ENCODE measurements at places on chromosomes 12 and 14.
A peak's percentile ranks its signal among the peaks of the same experiment; 100 is the strongest.

GRCh38 chr12:68932961-68933893 is at the start of gene CPM:
CPM (minus strand) TSS chr12:68933171; CDS start chr12:68932837, 334 bp downstream.
- no peak for DNase-seq

- DNase-seq: no peak
These were observed 268.2 kb upstream of the PLEKHG7 start for GRCh38 chr12:92434607-92435025.

DNA sequence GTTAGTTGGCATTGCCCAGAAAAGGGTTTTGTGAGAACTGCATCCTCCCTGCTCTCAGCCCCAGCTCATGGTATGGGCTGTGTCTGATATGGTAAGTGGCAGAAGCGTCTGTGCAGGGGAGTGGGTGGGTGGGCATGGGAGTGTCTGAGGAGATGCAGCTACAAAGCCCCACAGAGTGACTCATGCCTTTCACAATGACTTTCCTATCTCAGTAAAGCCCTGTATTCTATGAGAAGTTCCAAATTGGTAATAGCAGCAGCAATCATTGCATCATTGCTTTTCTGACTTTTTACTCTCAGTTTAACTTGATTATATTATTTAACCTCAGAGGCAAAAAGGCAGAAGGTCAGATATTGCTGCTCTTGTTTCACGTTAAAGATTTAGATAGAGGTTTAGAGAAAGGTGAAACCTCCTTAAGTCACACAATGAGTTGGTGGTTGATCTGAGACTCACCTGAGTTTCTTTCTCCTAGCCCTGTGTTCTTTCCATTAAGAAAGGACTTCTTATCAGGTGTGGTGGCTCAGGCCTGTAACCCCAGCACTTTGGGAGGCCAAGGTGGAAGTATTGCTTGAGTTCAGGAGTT is 171.7 kb downstream of the SLC5A8 start:
- DNase-seq: no peak

DNA sequence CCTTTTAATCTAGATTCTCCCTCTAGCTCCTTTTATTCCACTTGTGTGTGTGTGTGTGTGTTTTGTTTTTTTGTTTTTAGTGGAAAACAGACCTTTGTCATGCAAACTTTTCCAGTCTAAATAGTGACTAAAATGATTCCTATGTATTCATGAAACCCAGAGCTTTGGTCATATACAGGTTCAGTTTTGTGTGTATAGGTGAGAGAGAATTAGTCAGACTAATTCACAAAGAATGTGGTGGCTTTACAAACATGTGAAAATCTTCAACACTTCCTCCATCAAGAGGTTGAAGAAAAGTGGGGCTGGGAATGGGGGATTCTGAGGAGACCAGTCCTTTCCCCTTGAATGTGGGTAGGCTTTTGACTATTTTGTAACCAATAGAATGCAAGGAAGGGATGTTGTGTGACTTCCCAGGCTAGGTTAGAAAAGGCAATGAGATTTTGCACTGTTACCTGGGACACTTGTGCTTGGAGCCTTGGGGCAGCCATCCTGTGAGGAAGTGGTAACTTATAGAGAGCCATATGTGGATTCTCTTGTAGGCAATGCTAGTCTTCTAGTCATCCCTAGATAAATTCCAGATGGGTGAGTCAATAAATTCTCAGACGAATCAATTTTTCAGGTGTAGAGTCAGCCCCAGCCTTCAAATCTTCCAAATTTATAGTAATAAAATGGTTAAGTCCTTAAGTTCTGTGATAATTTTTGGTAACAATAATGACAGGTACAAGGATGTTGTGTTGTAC is 236.1 kb downstream of the CEP128 start:
- DNase-seq: no peak

DNA sequence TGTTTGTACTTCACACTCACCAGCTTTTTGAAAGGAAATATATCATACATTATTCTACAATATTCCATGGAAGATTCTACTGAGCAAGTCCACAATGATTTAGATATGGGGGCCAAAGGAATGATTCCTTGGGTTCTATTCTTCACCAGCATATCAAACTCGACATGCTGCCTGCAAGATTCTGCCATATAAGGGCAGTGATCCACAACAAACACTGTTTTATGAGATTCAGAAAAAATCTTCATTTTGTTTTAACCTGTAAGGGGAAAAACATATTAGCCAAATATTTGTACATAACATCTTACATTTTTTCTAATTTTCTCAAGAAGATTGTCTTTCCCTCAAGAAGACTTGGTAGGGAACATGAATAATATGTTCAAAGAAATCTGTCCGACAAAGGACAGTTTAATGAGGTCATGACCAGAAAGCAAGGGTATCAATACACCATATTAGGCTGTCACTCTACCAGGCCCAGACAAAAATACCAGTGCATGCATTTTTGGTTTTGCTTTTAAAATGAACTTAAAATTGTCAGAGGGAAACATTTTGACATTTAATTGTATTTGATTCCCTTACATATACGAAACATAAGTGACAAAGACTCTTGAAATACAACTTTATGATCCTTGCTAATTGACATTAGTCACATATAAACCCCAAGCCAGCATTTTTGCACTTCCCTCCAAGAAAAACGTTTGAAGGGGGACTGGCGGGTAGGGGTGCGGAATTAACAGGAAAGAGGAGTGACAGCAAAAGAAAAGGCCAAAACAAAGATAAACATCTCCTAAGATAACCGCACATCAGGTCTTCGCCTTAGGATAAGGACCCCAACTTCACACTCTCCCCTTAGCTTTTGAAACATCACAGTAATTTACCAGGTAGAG is 980 bp downstream of the INTS13 start:
- DNase-seq: no peak

- no peak for DNase-seq
These were observed 6.0 kb downstream of the SIX6 start for GRCh38 chr14:60514741-60515491.

DNA sequence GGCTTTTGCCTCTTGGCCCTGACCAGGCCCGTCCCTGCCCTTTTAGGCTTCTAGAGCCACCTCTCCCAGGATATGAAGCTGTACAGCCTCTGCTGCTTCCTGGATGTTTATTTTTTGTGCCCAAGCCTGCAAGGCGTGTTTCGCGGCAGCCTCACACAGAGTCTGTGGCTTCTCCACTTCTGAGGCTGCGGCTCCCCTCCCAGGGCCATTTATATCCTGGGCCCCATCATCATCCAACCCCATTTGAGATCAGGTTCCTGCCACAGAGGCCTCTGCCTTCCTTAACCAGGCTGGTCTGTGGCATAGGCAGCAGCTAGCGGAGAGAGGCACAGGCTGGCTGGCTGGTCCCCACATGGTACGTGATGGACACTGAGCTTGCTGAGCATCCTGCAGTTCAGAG is 114.1 kb upstream of the PWP1 start:
- no peak for DNase-seq

DNA sequence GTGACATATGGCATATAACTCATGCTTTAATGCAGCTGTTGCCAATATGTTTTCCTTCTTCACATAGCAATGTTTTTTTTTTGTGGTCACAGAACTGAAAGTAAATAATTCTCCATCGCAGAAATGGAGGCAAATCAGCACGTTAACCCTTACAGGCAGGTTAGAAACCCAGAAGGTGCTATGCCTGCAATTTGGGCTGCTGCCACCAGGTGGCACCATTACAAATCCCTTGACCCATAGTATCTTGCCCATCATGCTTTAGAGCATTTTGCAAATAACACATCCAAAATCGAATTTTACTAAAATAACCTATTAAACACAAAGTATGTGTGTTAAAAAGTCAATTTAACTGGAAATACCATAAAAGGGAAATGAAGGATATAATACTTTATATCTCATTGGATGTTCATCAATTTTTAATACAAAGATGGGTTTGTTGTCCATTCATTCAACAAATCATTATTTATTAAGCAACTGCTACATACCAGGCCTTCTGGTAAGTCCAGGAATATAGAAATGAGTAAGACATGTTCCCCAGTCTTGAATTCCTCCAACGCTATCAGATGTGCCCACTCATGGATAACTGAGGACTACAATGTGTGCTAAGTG is 340.1 kb downstream of the GLT1D1 start:
- peak; percentile 53 for DNase-seq

DNA sequence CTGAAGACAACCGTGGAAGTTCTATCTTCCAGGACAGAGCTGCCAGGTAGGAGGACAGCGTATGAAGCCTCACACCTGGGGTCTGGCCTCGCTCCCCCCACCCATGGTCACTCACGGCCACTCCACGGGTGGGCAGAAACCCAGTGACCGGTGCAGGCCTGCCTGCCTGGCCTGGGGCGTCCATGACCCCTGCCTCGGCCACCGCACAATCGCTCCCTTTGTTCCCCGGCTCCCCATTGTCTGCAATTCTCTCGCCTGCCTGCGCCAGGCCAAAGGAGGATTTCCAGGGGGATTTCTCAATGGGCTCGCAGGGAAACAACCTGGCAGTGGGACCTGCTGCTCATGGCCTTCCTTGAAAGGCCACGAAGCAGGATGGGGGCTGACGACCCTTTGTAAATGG is 22.6 kb downstream of the CCDC85C start:
- no peak for DNase-seq

GRCh38 chr12:90299666-90300065 is 591.0 kb upstream of the ATP2B1 start:
- no peak for DNase-seq

DNA sequence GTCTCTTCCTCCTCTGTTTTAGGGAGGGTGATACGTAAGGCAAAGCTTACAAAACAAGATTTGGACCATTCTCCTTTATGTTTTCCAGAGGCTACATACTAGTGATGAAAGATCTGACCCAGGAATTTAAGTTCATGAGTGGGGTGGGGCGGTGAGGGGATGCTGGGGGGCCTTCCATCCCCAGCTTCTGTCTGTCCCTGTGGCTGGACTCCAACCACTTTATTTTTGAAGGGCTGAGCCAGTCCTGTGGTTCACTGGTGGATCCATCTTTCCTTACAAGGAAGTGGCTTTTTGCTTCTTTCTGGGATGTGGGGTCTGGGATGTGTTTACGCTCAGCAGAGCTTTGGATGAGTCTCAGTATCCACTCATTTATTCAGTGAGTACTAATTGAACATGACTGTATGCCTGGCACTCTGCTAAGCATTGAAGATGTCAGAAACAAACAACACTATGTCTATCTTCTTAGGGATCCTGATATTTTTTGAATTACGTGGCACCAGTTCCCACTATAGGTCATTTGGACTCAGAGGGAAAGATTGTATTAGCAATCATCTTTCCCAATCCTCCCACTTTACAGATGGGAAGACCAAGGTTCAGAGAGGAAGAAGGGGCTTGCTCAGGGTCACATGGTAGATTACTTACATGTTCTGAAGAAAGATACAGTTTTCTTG is 291.8 kb upstream of the TBX3 start:
- no peak for DNase-seq

GRCh38 chr12:16509411-16509810 is 96.6 kb downstream of the LMO3 start:
- DNase-seq: no peak

- DNase-seq: peak; percentile 17
These were observed at the start of gene ASCL1 for GRCh38 chr12:102957339-102958050. ASCL1 (plus strand) TSS chr12:102957674; CDS start chr12:102958245, 571 bp downstream.

- DNase-seq: no peak
These were observed 321.6 kb upstream of the SFSWAP start for GRCh38 chr12:131389054-131390013.

GRCh38 chr14:101849125-101849524 is 87.6 kb downstream of the PPP2R5C start:
- no peak for DNase-seq

- DNase-seq: no peak
These were observed 30.8 kb upstream of the ZFP36L1 start for GRCh38 chr14:68823434-68824206.

- DNase-seq: peak; percentile 33
These were observed 136.1 kb upstream of the WSCD2 start for GRCh38 chr12:107992870-107993451.

DNA sequence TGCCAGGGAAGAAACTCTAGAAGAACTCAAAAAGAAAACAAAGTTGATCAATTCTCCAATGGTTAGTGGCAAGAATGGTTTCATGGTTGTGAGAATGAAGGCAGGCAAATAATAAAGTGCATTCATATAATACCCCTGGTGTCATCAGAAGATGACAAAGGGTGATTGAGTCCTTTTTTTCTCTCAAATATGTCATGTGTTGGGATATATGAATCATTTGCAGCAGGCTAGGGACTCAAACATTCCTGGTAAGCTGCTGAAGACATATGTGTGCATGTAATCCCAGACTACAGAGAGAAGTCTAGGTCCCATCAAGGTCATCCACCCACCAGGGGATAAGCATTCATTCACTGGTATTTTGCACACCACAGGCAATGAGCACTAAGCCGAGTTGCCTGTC is 82.4 kb upstream of the MYF6 start:
- DNase-seq: no peak

- no peak for DNase-seq
These were observed 73.0 kb upstream of the PRMT8 start for GRCh38 chr12:3417937-3418462.

GRCh38 chr12:89309440-89309802 is 42.9 kb downstream of the DUSP6 start:
- no peak for DNase-seq

DNA sequence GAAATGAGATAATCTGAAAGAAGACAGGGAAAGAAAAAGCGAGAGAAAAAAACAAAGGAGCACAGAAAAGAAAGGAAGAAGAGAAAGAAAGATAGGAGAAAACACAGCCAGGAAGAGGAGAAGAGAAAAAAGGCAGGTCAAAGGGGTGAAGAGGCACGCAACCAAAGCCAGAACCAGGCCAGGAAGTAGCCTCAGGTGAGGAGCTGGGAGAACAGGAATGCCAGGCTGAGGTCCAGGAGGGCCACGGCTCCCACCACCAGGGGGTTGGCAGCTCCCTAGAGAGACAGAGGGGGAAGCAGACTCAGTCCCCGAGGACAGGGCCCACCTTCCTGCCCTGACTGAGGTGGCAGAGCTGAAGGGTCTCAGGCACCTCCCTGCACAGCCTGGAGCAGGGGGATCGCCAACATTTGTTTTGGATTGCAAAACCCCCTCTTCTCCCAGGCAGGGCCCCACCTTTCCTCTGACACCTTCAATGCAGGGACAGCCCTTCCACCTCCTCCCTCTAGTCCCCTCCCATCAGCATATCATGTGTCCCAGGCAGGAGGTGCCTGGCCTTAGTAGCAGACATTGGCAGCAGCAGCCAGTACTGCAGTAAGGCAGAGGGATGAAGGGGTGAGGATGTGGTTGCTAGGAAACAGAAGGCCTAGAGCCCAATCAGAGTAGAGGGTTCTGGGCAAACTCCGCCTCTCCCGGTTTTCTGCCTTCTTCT is 2.0 kb upstream of the AP1G2 start:
- DNase-seq: peak; percentile 92
